Activated CD4-positive, alpha-beta T cell treated with anti-CD3 and anti-CD28 coated beads, Interleukin-2, amount 50 U/mL, for 1 hour (primary cell): ENCODE measurements at places on chromosomes 4 and X.

- no peak for DNase-seq
These were observed 115.6 kb downstream of the CAMK2D start for GRCh38 chr4:113645771-113646441.

- DNase-seq, result no peak
These were observed 35.6 kb downstream of the CAMK2D start for GRCh38 chr4:113725963-113726362.

DNA sequence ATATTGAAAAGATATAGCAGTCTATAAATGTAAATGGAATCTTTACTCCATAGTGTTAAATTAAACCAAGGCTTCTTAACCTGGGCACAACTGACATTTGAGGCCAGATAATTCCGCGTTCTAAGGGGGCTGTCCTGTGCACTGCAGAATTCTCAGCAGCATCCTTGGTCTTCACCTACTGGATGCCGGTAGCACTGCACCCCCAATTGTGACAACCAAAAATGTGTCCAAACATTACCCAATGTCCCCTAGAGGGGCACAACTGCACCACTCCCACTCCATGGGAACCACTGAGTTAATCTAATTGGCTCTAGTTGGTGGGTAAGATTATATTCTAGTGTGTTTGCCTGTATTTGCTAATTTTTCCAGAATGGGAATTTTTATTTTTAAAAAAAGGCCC lies 16.6 kb downstream of the AP1S2 start:
- peak; percentile 2 for DNase-seq

GRCh38 chr4:97994765-97995465 lies 148.4 kb downstream of the STPG2 start:
- DNase-seq, result no peak

DNA sequence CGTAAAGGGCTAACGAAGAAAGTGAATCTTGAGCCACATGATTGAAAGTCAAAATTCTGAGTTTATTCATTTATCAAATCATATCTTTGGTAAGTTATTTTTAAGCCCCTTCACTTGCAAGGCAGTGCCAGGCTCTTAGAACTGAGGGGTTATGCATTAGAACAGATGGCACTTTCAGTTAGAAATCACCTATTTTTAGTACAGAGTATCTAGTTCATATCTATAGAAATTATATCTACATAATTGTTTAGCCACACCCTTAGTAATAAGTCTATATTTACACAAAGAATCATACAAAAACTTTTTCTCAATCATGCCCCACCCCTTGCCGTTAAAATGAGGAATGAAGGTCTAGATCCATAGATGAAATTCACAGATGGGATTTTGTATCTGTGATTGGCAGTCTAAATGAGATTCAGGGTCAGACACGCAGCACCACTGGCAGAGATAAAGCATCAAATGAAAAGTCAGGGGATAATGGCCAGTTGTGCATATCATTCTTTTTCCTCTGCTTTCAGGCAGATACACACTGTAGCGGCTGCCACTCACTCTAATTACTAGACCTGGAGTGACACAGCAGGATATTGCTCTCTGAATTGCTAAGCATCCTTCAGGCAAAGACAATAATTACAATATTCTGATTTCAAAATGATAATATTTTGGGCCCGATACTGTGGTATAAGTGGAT lies 440.5 kb downstream of the MAPK10 start:
- DNase-seq, result no peak

GRCh38 chr4:121484633-121485032 lies 103.8 kb upstream of the QRFPR start:
- DNase-seq, result no peak

GRCh38 chr4:109012286-109012880 lies 249.5 kb upstream of the ETNPPL start:
- DNase-seq, result no peak
